Mucosa of descending colon (tissue), 3 donors: ENCODE measurements at places on chromosomes 2 and 18. TPM values are rescaled to one million over a fixed set of nuclear protein-coding genes. Genes with fewer than 3 reads are reported as not detected.
A peak's percentile ranks its signal among the peaks of the same experiment; 100 is the strongest.

DNA sequence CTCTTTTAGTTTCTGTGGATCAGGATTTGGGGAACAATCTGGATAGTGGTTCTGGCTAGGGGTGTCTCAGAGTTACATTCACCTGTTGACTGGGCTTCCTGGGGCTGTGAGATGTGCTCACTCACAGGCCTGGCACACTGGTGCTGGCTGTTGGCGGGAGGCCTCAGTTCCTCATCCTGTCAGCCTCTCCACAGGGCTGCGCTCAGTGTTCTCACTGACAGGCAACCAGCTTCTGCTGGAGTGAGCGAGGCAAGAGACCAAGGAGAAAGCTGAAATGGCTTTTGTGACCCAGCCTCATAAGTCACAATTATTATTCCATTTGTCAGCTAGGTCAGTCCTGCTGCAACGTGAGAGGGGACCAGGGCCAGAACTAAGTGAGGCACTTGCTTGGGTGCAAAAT, 180.6 kb upstream of the GLI2 start:
- DNase-seq: no peak

DNA sequence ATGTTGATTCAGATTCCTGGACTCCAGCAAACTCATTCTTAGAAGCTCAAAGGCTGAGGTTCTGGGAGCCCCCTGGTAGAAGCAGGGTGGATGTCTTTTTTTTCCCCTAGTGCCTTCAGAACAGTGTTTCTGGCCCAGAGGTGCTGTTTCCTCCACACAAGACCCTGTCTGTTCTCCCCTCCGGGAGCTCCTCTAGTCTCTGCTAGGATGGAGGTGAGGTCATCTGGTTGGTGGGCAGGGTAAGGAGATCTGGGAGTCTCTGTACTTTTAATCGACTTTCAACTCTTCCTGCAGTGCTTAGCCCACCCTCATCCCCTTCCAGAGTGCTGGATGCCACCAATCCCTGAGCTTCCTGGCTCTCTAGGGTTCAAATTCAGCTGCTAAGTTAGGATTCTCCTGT, 192.0 kb downstream of the SH3BP4 start:
- DNase-seq: no peak

DNA sequence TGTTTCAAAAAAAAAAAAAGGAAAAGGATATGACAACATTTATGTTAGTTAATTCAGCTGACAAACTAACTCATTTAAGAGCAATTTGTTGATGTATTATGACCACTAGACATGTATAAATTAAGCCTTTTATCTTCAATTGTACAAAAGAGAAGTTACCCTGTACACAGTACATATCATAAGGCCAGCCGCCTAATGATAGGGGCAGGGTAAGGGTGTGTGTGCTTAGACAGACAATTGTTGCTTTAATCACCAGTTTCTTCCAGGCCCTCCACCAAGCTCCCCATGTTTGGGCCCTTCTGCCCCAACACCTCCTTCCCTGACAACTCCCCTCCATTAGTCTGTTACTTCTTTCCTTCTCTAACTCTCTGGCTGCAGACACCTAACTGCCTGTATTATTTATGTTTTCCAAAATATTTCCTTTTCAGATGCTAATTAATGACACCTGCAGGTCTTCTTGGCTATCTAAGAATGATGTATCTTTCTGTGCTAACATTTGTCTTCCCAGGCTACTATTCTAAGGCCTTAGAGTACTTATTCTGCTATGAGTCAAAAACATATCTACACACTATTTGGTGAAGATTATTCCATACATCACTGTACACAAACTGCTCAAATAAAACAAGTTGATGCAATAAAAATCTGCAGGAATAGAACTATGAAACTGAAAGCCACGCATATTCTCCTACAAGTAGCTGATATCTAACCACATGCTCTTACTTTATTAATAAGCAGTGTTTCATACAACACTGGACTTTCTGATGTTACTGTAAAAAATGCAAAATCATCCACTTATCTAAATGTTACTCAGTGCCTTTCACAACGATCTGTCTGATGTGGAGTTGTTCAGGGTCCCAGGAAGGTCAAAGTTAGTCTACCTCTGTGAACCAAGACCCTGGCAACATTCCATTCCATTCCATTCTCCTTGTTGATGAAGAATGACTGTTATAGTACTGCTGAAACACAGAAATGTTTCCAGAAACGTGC, 26.4 kb downstream of the TMEM131 start:
- DNase-seq: no peak

GRCh38 chr2:38108907-38109731, 33.2 kb upstream of the CYP1B1 start:
- no peak for DNase-seq

Gene KIAA2012
- total RNA-seq: 0.14 TPM

DNA sequence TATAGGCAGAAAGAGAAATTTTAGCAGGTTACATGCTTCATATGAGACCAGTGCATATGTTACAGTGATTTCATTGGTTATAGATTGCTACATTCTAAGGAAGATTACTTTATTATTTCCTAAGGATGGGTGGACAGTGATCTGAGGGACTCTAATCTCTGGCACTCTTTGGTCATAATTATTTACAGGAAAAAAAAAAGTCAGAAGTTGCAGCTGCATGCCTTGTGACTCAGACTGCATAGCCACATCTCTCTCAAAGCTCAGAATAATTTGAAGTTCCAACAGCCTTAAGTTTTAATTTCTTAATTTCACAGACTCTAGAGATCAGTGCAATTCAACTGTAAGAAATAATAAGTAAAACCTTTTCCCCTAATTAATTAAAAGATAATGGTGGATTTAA, 27.1 kb upstream of the BARD1 start:
- DNase-seq: no peak

DNA sequence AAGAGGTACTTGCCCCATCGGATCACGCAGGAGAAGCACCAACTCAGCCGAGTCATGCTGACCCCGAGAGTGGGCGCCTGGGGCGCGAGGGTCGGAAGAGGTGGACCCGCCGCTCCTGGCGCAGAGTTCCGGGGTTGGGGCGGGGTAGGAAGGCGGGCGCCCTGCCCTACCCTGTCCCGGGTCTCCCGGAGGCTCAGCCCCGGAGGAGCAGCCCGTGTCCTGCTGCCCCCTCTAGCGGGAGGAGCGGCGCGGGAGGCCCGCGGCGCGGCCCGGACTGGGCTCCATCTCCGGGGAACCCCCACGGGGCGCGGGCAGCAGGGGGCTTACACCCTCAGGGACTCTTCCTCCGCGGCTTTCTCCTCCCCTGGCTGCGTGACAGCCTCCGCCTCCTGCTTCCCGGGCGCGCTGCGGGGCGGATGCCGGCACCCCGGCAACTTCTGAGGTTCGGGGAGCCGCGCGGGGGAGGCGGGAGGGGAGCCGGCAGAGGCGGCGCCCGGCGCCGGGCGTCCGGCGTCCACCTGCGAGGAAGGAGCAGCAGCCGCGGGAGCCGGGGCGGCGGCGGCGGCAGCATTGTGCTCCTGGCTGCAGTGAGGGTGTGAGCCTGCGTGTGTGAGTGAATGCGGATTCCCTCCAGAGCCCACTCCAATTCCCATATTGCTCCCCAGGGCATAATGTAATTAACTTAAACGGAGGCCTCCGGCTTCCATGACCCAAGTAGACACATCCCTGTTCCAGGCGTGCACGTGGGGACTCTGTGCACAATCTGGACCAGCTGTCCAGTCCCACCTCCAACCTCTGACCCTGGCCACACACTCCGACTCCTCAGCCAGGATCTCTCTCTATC, 7.6 kb upstream of the TNS1 start:
- DNase-seq: peak; percentile 32

Gene DOCK10
- total RNA-seq: 14.7 TPM

- DNase-seq: no peak
These were observed 1.6 kb downstream of the EHD3 start for GRCh38 chr2:31235504-31235902.

DNA sequence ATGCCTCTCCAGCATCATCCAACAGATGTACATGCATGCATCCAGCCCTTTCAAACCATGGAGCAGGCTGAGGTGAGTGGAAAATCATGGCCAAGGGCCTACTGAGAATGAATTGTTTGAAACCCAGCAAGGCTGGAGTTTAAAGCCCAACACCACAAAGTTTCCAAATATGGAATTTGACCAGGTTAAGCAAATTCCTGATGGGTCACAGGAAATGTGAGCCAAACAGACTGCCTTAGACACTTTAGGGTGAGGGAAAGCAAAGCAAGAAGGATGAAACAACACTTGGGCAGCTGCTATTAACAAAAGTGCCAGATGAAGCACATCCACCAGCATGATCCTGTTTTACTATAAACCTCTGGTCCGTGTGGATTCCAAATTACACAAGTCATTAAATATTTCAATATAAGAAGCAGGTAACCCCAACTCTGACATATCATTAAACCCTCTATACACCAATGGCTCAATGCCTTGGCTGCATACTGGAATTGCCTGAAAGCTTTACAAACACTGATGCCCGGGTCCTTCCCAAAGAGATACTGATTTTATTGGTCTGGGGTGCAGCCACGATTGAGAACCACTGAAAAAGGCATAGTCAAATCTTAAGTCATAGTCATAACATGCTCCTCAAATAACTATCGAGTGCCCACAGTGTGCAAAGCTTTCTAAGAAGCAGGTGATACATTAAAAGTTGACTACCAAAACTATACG, 9.1 kb downstream of the KLF7 start:
- no peak for DNase-seq

DNA sequence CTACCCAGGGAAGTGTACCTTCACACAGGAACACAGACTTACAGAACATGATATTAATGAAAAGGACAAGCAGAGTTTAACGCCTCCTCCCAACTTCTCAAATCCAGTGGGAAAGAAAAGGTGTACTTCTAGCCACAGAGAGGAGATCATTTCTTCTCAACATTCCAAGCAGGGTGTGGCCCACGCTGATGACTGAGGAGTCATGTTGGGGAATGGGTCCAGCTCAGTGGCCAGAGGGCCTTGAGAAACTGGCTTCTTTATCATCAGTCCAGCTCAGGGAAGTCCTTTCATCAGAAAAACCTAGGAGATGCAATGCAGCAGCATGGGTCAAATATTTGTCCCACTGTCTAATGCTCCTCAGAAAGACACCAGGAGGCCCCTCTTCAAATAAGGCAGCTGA, 63.0 kb downstream of the RBM43 start:
- DNase-seq: no peak

GRCh38 chr2:121150713-121151112, 134.3 kb downstream of the TFCP2L1 start:
- no peak for DNase-seq

DNA sequence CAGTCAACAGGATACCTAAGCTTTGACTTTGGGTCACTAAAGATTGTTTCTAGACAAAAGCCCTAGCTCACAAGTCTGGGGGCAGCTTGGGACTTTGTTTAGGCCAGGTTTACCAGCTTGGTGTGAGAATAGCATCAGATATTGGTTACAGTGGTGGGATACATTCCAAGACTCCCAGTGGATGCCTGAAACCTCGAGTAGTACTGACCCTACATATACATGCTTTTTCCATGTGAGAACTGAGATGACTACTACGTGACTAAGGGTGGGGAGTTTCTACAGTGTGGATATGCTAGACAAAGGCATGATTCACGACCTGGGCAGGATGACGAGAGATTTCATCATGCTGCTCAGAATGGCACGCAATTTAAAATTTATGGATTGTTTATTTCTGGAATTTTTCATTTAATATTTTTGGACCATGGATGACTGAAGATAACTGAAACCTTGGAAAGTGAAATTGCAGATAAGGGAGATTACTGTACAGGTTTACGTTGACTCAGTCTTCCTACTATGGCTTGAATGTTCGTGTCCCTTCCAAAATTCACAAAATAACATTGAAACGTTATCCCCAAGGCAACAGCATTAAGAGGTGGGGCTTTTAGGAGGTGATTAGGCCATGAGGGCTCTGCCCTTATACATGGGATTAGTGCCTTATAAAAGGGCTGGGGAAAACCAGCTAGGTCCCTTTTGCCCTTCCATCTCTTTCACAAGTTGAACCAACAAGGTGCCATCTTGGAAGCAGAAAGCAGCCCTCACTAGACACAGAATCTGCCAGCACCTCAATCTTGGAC, 50.2 kb upstream of the CTAGE1 start:
- no peak for DNase-seq

Gene DCDC2C
- total RNA-seq: 0.35 TPM

GRCh38 chr2:5730386-5730785, 38.2 kb downstream of the SOX11 start:
- no peak for DNase-seq

Gene SLC23A3
- 13.6 TPM for total RNA-seq

DNA sequence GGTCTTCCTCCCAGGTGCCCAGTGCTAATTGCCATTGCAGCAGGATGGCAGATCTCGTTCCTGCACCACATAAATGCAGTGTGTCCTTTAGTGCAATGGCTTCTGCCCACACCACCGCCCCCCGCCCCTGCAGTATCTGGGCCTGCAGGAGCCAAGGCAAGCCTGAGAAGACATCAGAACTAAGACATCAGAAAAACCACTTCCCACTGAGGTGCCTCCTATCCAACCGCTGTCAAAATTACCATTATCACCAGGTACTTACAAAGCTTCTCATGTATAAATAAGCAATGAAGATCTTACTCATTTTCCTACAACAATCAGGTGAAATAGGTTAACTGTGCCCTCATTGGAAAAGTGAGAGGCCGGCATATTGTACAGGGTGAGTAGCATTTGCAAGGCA, 228.8 kb downstream of the FBXO15 start:
- DNase-seq: no peak

GRCh38 chr2:129888896-129889295, 90.6 kb upstream of the RAB6C start:
- no peak for DNase-seq

Gene GPR45
- not detected for total RNA-seq

GRCh38 chr2:217218269-217219163, 358.7 kb upstream of the TNP1 start:
- no peak for DNase-seq

DNA sequence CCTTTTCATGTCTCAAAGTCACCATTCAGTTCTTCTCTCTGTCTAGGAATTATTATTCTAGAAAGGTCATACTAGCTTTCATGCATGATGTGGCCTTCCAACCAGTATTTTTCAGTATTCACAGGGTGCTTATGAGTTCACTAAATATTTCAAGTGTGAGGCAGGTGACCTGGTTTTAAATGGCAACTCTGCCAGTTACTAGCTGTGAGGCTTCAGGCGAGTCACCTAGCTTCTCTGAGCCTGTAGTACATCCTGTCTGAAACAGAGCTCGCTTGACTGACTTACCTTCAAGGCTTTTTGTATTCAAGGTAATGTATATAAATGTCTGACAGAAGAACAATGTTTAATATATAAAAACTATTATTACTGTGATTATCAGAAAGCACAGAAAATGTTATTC, 19.4 kb upstream of the ACVR1 start:
- no peak for DNase-seq

GRCh38 chr2:150686391-150686790, 198.9 kb upstream of the RND3 start:
- no peak for DNase-seq

Gene VSNL1
- total RNA-seq: 2.1 TPM

- DNase-seq: no peak
These were observed 132.0 kb upstream of the APCDD1 start for GRCh38 chr18:10322435-10322834.

Gene CHRNG
- not detected for total RNA-seq

DNA sequence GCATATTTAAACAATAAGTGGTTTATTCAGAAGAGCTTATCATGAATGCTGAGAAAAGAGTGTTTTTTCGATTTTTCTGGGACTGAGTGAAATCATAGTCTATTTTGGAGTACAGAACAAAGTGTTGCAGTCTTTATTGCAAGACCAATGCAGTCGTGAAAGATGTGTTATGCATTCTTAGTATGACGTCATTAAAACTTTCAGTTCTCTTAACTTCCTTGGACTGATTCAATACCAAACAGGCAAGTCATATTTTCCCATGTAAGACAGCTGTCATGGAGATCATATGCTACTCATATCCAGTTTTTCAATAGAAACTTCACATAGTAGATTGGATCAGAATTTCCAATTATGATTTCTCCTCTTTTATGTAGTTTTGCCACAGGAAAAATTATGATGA, 92.6 kb downstream of the RIT2 start:
- DNase-seq: no peak
